ENCODE measurements at places on chromosomes 2 and 18.

GRCh38 chr2:175984846-175985245 lies 17.2 kb downstream of the LNPK start:
- no peak for DNase-seq

GRCh38 chr2:68151037-68151436 lies 6.7 kb upstream of the PNO1 start:
- DNase-seq, result no peak

DNA sequence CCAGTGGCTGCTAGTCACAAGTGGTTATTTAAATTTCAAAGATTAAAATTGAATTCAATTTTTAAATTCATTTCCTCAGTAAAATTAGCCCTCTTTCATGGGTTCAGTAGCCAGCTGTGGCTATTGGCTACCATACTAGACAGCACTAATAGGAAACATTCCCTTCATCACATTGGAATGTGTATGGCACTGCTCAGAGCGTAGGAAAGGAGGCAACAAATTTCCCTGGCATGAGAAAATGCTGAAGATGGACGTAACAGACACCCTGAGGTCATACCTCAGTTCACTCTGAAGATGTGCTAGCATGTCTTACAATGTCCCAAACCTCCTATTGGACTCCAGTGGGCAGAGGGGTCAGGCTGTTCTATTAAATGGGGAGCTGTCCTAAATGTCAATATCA lies 96.4 kb downstream of the C1QL2 start:
- DNase-seq, result no peak

DNA sequence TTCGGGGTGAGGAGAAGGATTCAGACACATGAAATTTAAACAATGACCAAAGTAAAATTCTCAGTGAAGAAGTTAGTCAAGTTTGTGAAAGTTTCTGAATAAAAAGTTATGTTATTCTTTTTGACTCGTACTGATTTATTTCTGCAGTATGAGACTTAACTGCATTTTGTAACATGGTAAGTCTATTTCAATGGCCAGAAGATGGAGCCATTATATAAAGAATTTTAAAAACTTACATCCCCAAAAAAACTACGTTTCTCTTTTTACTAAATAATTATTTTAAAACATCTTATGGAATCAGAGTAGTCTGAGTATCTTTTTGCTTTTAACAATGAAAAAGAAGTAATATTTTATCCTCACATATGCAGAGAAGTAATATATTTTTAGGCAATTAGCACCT lies 51.4 kb upstream of the SCN1A start:
- no peak for DNase-seq

DNA sequence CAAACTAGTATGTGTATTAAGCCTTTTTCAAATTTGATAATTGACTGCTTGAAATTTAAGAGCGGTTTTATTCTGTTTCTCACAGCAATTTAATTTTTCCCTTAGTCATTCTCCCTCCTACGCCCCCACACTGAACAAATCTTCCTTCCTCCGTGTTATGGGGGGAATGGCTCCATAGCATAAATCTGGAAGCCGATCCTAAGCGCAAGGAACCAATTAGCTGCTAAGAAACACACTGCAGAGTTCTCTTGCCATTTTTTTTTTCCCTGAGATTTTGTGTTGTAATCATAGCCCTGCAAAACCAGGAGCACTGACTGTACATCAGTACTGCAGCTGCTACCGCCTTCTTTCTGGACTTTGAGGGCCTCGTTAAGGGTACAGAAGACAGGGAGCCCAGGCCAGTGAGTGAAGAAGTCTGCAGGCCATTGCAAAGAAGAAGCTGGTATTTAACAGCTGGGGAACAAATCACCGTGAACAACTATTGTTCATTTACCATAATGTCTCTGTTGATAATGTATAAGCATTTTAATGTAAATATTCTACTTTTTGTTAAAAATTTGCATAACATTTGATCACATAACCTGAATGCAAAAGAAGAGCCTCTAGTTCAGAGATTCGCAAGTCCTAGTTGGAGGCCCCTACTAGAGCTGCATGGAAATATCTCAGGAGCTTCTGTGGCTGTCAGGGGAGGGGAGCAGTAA lies 264.0 kb downstream of the LRATD1 start:
- no peak for DNase-seq

DNA sequence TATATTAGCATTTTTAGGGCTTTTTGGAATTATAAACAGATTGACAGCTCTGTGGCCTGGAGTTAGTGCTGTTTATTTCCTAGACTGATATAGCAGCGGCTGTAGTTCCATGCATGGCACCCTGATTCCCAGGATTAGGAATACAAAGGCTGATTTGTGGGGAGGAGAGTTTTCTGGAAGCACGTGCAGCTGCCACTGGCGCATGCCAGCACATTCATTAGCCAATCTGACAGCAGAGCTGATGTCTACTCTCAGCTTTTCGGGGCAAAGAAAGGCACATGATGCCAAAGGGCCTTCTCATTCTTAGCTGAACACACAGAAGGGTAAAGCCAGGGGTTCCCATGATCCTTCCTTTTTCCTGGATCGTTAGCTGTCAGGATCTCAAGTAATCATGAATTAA lies 45.7 kb upstream of the RAPH1 start:
- no peak for DNase-seq

GRCh38 chr2:136327162-136327852 lies 209.4 kb upstream of the CXCR4 start:
- no peak for DNase-seq

DNA sequence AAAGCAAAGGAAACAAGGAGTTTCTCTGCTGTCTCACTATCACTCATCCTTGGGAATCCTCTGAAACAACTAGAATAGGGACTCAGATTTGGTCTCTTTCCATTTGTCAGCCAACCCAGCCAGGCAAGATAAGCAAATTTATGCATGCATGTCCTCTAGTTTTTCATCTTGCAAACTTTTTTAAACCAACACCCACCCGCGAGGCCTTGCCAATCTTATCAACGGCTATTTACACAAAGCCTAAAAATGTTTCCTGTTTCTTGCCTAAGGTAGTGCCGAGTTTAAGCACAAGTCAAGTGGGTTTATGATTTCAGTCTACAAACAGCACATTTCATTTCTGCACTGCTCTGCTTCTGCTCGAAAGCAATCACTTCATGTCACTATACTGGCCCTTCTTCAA lies 240.9 kb downstream of the STK39 start:
- no peak for DNase-seq

DNA sequence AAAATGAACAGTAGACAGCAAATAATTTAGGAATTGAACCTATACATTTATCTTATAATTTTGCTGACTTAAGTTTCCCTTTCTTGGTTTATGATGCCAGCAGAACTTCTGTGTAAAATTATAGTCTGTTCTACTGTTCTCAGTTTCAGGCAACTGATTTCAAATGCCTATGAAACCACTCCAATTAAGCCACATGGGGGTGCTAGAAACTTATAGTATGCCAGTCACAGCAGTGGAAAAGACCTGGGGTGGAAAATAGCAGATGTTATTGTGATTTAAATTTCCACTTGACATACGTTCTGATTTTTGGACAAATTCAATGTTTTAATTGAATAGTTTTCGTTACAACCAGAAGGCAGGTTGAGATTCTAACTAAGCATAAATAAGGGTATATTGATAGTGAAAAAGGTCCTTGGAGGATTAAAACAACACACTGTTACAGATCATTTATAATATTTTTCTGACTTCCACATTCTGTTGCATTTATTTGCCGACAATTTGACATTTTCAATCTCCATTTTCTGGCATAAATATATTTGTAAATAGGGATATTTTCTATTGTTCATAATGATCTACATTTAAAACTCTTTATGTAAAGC lies 61.4 kb downstream of the CPS1 start:
- DNase-seq, result peak; percentile 88

DNA sequence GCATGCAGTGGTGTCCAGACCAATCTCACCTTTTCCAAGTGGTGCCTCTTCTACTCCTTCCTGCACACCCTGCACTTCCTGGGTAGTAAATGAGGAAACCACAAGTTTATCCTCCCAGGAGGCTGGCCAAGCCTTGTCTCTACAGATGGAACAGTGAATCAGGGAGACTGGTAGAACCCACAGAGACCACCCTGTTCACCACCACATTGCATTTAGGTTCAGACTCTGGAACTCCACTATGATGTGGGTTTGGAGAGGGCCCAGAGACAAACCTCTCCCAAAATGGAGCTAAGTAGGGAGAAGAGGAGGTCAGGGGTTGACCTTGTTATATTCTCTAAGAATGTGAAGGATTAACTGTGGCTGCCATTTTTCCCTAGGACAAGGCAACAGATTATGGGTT lies 102.8 kb upstream of the FZD7 start:
- DNase-seq, result no peak

DNA sequence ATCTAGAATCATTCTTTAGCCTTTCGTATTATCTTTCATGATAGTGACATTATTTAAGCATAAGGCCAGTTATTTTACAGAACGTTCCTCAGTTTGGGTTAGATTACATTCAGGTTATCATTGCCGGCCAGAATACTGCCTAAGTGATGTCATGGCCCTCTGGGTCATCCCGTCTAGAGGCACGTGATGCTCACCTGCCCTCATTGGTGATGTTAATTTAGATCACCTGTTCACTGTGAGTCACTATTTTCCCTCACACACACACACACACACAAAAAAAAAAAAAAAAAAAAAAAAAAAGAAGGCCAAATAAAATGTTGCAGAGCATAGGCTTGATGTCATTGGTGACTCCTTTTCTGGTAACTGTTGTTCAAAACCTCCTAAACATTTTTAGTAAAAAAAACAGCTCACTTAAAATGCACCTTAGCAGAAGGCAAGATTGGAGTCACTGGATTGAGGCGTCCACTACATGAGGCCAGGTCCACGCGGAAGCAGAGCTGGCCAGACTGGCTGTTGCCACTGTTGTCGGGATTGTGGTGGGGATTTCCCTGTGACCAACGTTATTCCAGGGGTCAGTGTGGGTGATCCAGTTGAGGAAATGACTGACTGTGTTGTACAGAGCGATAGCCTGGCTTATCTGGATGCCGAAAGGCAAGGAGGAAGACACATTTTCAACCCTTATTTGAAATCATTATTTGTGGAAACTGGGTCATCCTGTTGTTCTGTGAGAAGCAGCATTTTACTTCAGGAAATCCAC lies 52.1 kb upstream of the CNGA3 start:
- no peak for DNase-seq

DNA sequence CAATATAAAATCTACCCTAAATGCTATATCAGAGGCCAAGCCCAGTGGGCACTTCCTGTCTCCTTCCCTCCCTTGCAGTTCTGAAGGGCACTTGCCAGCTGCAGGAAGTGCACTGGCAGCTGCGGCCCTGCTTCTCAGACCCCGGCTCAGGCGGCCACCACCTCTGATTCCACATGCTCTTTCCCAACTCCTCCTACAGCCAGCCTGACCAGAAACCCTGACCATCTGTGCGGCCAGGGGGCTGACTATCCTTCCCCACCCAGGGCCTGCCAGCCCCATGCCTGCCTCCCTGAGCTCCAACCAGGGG lies 88.6 kb downstream of the ZBTB7C start:
- no peak for DNase-seq

GRCh38 chr2:199329031-199329430 lies 128.7 kb downstream of the SATB2 start:
- DNase-seq, result no peak

- DNase-seq, result no peak
These were observed 749.2 kb upstream of the CRIM1 start for GRCh38 chr2:35606394-35606793.

- DNase-seq, result no peak
These were observed 360.6 kb upstream of the TNP1 start for GRCh38 chr2:217220228-217221013.

DNA sequence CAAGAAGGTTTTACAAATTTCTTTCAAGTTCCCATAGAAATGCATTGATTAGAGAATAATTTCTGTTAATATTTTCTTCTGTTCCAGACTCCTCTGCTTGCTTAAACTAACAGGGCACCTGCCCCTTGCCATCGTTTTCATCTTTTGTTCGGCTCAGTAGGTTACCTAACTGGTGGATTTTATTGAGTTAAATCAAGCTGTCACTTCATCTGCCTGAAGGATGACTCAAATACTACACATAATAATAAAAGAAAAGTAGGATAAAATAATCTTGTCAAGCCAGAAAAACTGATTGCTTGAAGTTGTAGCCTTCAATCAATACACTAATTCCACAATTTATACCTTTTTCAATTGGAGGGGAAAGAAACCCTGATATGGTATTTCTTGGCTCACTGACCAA lies 234.0 kb downstream of the NR4A2 start:
- DNase-seq, result no peak

GRCh38 chr2:2847209-2847676 lies 516.2 kb upstream of the MYT1L start:
- DNase-seq, result no peak

DNA sequence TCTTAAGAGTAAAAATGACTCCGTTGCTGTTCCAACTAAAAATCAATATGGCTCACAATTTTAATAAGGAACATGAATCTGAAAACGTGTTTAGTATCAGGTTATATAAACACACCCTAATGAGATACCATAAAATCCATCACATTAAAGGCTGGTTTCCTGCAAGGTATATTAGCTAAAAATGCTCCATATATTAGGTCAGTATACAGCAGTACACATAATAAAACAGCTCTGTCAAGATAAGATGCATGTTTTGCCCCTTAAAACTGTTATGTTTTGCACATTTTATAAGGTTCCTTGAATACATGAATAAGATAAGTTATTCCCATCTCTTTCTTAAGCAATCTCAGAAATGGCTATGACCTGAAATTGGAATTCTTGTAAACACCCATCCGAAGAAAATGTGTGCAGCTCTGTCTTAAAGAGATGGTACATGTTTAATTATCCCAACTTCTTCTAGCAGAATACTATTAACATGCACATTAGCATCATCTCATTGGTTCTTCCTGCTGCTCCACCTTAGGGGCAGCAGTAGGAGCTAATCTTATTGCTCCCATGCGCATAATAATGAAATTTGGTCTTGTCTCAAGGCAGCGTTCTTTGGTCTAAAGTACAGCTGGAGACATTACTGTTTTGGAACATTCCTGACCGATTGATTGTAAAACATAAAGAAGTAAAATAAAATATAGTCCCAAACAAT lies 836.1 kb upstream of the FANCL start:
- DNase-seq, result no peak

- DNase-seq, result no peak
These were observed 327.9 kb downstream of the AKAIN1 start for GRCh38 chr18:4869155-4869554.

DNA sequence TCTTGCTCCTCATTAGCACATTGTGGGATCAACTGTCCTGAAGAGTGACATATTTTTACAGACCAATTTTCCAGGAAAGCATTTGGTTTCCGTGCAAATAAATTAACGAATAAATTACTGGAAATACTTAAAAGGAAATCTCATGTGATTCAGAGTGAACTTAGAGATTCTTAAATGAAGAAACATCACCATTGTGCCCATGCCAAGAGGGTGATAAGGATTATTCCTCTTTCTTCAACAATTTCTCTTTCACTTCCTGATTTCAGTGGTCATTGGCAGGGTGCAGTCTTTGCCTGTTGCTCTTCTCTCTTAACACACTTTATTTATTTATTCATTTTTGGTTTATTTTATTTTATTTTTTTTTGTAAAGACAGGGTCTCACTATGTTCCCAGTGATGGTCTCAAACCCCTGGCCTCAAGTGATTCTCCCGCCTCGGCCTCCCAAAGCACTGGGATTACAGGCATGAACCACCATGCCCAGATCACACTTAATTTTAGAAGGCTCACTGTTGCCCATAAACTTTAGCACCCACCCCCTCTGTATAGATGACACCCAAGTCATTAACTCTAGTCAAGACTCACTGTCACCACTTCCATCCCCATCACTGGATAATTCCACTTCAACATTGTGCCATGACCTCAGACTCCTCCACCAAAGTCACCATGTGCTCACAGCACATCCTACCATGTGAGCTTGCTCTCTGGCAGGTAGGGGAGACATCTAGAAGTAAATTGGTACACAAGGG lies 92.6 kb upstream of the CERS6 start:
- no peak for DNase-seq

GRCh38 chr2:226031647-226032501 lies 632.4 kb downstream of the NYAP2 start:
- DNase-seq, result no peak
